SK-N-SH (cell line): ENCODE measurements at places on chromosomes 11 and 22. TPM values are rescaled to one million over a fixed set of nuclear protein-coding genes. Genes with fewer than 3 reads are reported as not detected.
A peak's percentile ranks its signal among the peaks of the same experiment; 100 is the strongest.

GRCh38 chr11:85725510-85726258 lies 39.7 kb upstream of the CCDC89 start:
- H3K27me3 ChIP-seq = no peaks in the 10 kb centered on the region
- H3K4me3 ChIP-seq = no peak overlapping the region
- DNase-seq = no peak
- peaks cover 2% of the 10 kb centered on the region; the same call in 1 of the 2 replicates for H3K36me3 ChIP-seq
- peak overlapping the region; percentile 58; the same call in 1 of the 2 replicates for H3K27ac ChIP-seq
- peaks cover 7% of the 10 kb centered on the region; the same call in 1 of the 2 replicates for H3K4me1 ChIP-seq

DNA sequence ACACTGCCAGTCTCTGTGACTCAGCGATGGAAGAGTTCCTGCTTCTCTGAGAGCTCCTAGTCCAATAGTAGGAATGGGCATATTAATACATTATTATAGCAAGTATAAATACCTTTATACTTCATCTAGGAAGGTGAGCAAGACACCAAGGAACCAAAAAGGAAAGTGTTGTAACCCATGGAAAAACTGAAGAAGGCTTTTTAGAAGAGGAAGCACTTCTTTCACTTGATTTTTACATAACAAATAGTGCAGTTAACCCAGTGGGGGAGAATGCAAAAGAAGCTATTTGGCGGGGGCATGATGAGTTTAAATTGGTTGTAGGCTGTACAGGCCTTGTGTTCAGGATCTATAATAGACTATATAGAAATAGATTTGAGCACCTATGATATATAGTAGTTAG lies 31.2 kb upstream of the C11orf87 start:
- no peaks in the 10 kb centered on the region for H3K36me3 ChIP-seq
- H3K4me1 ChIP-seq = peaks cover 2% of the 10 kb centered on the region; the same call in 1 of the 2 replicates
- no peak overlapping the region for H3K4me3 ChIP-seq

DNA sequence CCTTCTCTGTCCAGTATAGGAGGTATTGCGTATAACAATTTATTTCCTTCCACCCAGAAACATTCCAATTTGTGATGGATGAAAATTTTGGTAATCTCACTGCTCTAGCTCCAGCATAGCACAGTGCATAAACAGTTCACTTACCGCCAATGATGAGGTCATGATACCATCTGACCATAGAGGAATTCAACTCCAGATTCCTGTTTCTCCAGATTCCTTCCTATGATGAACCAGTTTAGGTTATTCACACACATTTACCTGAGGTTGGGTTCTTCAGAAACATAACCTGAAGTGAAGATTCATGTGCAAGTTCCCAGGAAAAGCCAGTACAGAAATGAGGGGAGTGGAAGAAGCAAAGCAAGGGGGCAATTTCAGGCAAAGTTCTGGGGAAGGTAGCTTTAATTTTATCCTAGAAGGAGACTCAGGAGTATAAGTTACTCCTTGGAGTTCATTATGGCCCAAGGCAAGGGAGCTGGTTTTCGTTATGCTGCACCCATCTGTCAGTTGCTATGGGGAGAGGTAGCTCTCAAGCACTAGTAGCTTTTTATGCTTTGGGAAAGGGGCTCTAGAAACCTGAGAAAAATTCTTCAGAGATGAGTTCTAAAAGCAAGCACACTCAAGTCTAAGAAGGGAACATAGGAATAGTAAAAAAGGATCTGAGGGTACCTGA lies 121.6 kb downstream of the CASP12 start:
- no peaks in the 10 kb centered on the region for H3K27me3 ChIP-seq
- H3K36me3 ChIP-seq = no peaks in the 10 kb centered on the region
- H3K4me1 ChIP-seq = peaks cover 7% of the 10 kb centered on the region; the same call in 1 of the 2 replicates
- no peak for DNase-seq

DNA sequence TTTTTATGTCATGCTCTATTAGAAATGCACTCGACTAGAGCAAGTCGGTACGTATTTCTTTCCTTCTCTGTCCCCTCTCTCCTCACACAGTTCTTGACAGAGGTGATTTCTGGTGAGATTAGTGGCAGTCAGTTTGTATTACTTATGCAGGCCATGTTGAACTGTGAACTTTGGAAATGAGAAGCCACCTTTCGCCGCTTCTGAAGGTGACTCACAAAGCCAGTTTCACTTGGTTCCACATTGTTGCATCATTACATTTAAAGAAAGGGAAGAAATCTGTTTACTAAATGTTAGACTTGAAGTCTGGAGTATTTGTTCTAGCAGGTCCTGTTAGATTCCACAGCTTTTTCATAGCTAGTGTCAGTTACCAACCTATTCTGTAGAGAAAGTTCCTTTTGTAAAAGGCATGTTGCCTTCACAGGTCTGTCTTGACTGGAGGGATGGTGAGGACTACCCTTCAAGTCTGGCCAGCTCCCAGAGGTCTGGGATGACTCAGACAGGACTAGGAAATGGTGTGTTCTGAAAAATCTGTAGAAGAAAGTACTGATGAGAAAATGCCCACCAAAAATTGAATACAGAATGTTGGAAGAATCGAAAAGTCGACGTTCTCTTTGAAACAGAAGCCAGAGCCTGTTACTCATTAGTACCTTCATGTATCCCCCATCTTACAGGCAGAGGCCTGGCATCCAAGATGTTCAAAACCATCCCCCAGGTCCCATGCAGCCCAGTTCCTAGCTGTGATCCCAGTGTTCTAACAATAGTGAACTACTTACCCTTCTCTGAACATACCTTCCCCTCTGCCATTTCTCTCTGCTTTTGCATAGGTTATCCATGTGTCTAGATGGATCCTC lies 181.4 kb downstream of the DBX1 start:
- H3K27me3 ChIP-seq = no peaks in the 10 kb centered on the region
- no peak overlapping the region for H3K4me3 ChIP-seq
- H3K36me3 ChIP-seq = peaks cover 23% of the 10 kb centered on the region
- H3K4me1 ChIP-seq = peaks cover 19% of the 10 kb centered on the region

- no peaks in the 10 kb centered on the region for H3K27me3 ChIP-seq
- H3K27ac ChIP-seq = peak overlapping the region; percentile 89
- peak; percentile 44 for DNase-seq
- no peaks in the 10 kb centered on the region for H3K36me3 ChIP-seq
Observed at GRCh38 chr11:94131718-94132115, 3.1 kb downstream of the PANX1 start.

DNA sequence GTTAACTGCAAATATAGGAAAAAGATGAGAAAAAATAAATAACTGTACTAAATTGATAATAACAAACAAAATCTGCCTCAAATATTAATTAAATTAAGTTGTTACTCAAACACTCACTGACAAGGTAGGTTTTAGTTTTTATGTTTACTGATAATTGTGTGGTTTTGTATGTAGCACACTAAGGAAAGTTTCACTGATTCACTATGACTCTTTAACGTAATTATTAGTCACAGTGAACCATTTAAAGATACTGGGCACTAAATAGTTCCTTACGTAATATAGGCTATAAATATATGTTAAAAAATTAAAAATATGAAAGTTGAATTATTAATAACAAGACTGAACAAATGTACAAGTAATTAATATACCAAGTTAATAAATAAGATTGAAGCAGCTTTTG lies 2330.0 kb upstream of the RAG2 start:
- no peak overlapping the region for H3K4me3 ChIP-seq
- no peak overlapping the region for H3K27ac ChIP-seq
- no peaks in the 10 kb centered on the region for H3K4me1 ChIP-seq
- DNase-seq = no peak
- H3K36me3 ChIP-seq = no peaks in the 10 kb centered on the region

DNA sequence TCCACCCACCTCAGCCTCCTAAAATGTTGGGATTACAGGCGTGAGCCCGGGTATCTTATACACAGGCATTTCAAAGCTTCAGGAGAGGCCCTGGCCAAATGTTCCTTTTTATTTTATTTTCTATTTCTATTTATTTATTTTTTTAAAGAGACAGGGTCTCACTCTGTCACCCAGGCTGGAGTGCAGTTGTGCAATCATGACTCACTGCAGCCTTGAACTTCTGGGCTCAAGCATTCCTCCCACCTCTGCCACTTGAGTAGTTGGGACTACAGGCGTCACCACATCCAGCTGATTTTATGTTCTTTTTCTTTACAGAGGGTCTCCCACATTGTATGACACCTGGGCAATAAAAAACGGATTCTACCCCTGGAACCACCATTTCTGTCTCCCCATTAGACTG lies 71.2 kb downstream of the FBXO7 start:
- no peak overlapping the region for H3K27ac ChIP-seq
- no peak for DNase-seq
- no peak overlapping the region for H3K4me3 ChIP-seq
- H3K27me3 ChIP-seq = no peaks in the 10 kb centered on the region
- H3K4me1 ChIP-seq = no peaks in the 10 kb centered on the region
- H3K36me3 ChIP-seq = no peaks in the 10 kb centered on the region

DNA sequence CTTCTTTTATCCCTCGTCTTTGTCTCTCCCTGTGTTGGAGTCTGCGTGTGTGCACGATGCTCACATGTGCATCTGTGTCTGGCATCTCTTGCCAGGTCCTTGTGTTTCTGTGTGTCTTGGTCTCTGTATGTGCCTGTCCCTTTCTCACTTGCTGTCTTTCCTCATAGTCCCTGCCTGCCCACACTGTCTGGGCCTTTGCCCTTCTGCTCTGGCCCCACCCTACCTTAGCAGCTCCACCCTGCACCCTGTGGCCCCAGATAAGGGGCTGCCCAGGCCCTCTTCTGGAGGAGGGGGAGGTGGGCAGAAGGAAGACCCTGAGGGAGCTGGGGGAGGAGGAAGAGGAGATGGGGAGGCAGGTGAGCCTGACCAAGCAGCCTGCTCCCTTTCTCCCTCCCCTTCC lies 2.8 kb downstream of the EHBP1L1 start:
- no peaks in the 10 kb centered on the region for H3K27me3 ChIP-seq
- H3K4me3 ChIP-seq = no peak overlapping the region
- H3K27ac ChIP-seq = no peak overlapping the region; the same call in 1 of the 2 replicates

DNA sequence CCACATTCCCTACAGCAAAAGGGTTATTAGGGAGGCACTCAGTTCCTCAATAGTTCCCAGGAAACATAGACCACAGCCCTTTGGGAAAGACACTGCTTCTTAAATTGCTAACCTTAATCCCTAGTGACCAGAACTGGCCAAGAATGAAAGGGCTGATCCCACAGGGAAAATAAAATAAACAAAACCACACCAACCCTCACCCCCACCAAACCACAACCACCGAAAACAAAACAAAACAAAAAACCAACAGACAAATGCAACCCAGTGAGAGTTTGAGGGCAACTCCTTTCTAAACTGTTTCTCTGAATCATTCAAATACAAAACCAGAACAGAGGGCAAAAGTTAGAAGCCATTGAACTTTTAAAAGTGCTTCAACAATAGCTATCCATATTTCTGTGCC lies 57.2 kb downstream of the NAV2 start:
- no peak for DNase-seq
- no peaks in the 10 kb centered on the region for H3K27me3 ChIP-seq
- H3K27ac ChIP-seq = no peak overlapping the region
- no peaks in the 10 kb centered on the region for H3K4me1 ChIP-seq

GRCh38 chr11:76086743-76087635 lies 119.3 kb downstream of the WNT11 start:
- no peaks in the 10 kb centered on the region for H3K27me3 ChIP-seq
- H3K36me3 ChIP-seq = peaks cover 9% of the 10 kb centered on the region
- no peak overlapping the region for H3K4me3 ChIP-seq

- no peak overlapping the region for H3K27ac ChIP-seq
- H3K4me1 ChIP-seq = peaks cover 11% of the 10 kb centered on the region; the same call in 1 of the 2 replicates
- no peaks in the 10 kb centered on the region for H3K27me3 ChIP-seq
- DNase-seq = no peak
- H3K36me3 ChIP-seq = no peaks in the 10 kb centered on the region
Observed at GRCh38 chr11:77406396-77406795, 67.5 kb downstream of the PAK1 start.

- H3K4me1 ChIP-seq = peaks cover 14% of the 10 kb centered on the region; the same call in 1 of the 2 replicates
- H3K36me3 ChIP-seq = peaks cover 3% of the 10 kb centered on the region; the same call in 1 of the 2 replicates
- peak; percentile 66 for DNase-seq
- no peaks in the 10 kb centered on the region for H3K27me3 ChIP-seq
- peak overlapping the region; percentile 99 for H3K4me3 ChIP-seq
Observed at GRCh38 chr11:57639321-57640067, 10.2 kb downstream of the YPEL4 start.

DNA sequence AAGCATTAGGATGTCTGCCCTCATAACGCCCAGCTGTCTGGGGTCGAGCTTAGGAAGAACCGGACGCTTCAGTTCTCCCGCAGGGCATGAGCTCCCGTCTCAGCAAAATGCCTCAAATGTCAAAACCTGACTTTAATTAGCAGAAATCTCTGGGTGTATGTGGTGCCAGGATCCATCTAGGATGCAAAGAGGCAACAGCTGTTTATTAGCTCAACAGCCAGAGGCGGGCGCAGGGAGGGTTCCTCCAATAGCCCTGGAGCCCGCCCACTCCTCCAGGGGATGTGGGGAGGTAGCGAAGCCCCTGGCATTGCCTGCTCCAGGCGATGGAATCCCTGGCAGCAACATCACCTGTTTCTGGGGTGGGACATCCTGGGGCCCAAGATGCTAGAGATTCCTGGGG lies 39.4 kb upstream of the RTL6 start:
- no peak overlapping the region for H3K27ac ChIP-seq
- H3K36me3 ChIP-seq = no peaks in the 10 kb centered on the region
- no peak overlapping the region for H3K4me3 ChIP-seq
- H3K4me1 ChIP-seq = no peaks in the 10 kb centered on the region

DNA sequence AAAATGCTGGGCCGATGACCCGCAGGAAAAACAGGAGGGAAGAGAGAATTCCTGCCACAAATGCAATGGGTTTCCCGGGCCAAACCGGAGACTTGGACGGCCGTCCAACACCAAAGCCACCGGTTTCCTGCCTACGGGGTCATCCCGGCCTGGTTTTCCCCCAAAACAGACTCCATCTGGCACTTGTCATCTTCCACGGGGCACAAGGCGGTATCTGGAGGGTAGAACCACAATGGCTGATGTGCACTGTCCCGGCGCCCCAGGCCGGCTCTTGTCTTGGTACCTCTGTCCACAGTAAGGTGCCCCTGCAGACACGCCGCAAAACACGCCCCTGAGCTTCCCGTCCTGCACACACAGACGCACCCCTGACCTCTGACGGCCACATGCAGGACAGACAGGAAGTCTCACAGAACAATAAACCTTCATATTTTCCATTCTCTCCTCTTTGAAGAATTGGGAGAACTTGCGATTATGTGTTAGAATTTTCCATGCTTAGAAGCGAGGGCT lies 20.1 kb downstream of the CELSR1 start:
- no peak overlapping the region for H3K4me3 ChIP-seq
- no peak overlapping the region for H3K27ac ChIP-seq
- H3K4me1 ChIP-seq = no peaks in the 10 kb centered on the region
- no peak for DNase-seq

Gene SLC1A2
- under 0.01 and 0.05 TPM in 2 replicates for polyA plus RNA-seq

Gene MICAL2
- 54.6 and 67.9 TPM in 2 replicates for polyA plus RNA-seq

Gene GAL3ST1
- 0.08 TPM in 1 of 2 replicates, not detected in the other for polyA plus RNA-seq

Gene KDM4E
- 0.02 TPM in 1 of 2 replicates, not detected in the other for polyA plus RNA-seq
